ENCODE measurements at places on chromosomes 4 and X.
A peak's percentile ranks its signal among the peaks of the same experiment; 100 is the strongest.

DNA sequence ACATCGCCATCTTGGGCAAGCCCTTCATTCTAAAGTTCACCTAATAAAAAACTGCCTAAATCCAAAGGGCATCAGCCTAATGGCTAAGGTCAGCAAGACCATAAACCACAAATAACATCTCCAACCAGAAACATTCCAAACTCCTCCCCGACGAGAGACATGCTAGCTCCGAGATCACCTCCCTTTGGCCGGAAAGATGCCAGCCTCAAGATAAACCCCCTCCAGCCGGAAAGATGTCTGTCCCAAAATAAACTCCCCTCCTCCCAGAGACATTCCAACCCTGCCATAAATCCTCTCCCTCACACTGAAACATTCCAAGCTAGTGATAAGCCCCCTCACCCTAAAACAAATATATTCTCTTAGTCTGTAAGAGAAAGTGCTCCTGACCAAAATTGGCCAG, 13.3 kb upstream of the DYNLT3 start:
- no peak for DNase-seq

- DNase-seq, result no peak
Measured at GRCh38 chrX:65241059-65241721, 264.9 kb upstream of the ZC4H2 start.

GRCh38 chr4:139054791-139055505, 39.4 kb downstream of the NOCT start:
- no peak for DNase-seq

- DNase-seq, result peak; percentile 78
Measured at GRCh38 chrX:48957477-48957826, at the start of gene OTUD5. TSS of gene OTUD5 (minus strand) at chrX:48957607. CDS start at chrX:48957570, 37 bp downstream.

DNA sequence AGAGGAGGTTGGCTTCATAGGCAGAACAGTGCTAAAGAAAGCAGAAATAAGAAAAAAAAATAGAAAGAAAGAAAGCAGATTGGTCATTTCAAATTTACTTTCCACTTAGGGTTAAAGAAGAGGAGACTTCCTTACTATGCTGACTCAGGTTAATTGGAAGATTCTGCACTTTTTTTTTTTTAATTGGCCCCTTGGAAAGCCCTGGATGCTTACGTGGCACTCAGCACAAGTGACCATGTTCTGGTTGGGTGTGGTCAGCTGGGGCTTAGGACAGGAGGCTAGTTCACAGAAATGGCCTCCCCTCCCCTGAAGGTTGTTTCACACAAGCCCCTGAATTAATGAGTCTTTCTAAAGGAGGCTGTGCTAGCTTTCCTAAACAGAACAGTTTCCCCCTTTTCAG, 14.5 kb downstream of the MAGEA9B start:
- DNase-seq, result no peak

- DNase-seq, result no peak
Measured at GRCh38 chr4:98945297-98945850, 16.4 kb upstream of the EIF4E start.

GRCh38 chr4:173442223-173442932, 43.5 kb upstream of the SCRG1 start:
- DNase-seq, result no peak

Measured in caudate nucleus (tissue), 63 donors.